ENCODE measurements at places on chromosomes 6 and 20. TPM values are rescaled to one million over a fixed set of nuclear protein-coding genes. Genes with fewer than 3 reads are reported as not detected.

- no peak overlapping the region for H3K27ac ChIP-seq
- no peaks in the 10 kb centered on the region for H3K36me3 ChIP-seq
- H3K27me3 ChIP-seq, result no peaks in the 10 kb centered on the region
- DNase-seq, result no peak
Measured at GRCh38 chr20:40467703-40468411, 221.2 kb downstream of the MAFB start.

DNA sequence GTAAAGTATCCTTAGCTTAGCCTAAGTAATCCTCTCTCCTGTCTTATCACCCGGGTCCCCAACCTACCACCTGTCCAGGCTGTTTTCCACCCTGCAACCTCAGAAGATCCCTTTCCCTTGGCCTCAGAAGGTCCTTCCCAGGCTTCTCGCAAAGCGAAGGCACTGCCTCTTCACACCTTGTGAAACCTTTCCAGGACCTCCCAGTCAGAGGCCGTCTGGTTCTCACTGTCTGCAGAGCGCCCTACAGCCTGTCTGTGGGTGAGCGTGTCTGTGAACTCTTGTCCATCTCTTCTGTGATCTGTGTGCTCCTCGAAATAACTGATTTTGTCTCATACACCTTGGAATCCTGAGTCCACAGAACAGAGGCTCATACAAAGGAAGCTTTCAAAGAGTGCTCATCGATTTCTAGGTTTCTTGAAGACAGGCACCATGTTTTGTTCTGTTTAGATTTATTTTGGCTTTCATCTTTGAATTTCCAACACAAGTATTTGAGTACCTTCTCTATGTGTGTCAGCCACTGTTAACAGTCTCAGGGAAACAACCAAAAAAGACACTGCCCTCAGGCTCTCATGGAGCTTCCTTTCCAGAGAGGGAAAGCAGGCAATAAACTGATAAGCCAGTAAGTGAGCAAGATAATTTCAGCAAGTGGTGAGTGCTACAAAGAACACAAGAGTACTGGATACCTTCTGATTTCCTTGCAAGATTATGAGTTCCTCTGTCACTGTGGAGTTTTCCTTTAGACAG lies 6.3 kb downstream of the PDE10A start:
- no peak for DNase-seq
- H3K36me3 ChIP-seq, result no peaks in the 10 kb centered on the region
- H3K4me1 ChIP-seq, result peaks cover 18% of the 10 kb centered on the region
- H3K27me3 ChIP-seq, result peaks cover 11% of the 10 kb centered on the region
- H3K27ac ChIP-seq, result no peak overlapping the region

DNA sequence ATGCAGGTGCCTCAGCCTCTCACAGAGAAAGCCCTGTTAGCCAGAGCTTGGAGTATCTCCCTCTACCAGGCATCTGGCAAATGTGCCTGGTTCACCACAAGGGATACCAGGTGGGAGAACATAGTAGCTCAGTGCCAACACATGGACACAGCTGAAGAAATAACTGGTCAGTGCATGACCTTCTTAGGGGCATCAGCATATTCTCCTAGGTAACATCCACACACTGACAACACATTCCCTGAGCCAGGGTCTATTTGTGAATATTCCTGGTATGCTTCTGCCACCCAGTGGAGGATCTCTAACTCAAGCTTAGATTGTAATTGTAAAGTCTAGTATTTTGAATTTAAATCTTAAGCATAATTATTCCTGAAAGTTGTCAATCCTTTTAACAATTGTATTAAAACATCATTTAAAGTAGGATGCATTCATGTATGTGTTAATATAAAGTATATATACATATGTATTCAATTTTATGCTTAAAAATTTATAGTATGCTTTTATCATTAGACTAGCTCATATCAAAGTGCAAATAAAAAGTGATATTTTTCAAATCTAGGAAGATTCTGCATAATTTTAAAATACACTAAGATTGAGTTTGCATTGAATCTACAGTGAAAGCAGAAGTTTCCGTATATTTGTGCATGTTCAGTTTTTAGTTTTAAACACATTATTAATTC lies 45.3 kb upstream of the COL21A1 start:
- no peaks in the 10 kb centered on the region for H3K4me1 ChIP-seq
- no peaks in the 10 kb centered on the region for H3K36me3 ChIP-seq
- H3K27ac ChIP-seq, result no peak overlapping the region
- H3K4me3 ChIP-seq, result no peak overlapping the region
- peak; percentile 35 for DNase-seq

GRCh38 chr20:48933017-48933766 lies 11.7 kb downstream of the ARFGEF2 start:
- H3K4me3 ChIP-seq, result no peak overlapping the region
- H3K27me3 ChIP-seq, result no peaks in the 10 kb centered on the region
- H3K36me3 ChIP-seq, result no peaks in the 10 kb centered on the region
- H3K27ac ChIP-seq, result no peak overlapping the region
- peaks cover 28% of the 10 kb centered on the region for H3K4me1 ChIP-seq
- DNase-seq, result no peak

DNA sequence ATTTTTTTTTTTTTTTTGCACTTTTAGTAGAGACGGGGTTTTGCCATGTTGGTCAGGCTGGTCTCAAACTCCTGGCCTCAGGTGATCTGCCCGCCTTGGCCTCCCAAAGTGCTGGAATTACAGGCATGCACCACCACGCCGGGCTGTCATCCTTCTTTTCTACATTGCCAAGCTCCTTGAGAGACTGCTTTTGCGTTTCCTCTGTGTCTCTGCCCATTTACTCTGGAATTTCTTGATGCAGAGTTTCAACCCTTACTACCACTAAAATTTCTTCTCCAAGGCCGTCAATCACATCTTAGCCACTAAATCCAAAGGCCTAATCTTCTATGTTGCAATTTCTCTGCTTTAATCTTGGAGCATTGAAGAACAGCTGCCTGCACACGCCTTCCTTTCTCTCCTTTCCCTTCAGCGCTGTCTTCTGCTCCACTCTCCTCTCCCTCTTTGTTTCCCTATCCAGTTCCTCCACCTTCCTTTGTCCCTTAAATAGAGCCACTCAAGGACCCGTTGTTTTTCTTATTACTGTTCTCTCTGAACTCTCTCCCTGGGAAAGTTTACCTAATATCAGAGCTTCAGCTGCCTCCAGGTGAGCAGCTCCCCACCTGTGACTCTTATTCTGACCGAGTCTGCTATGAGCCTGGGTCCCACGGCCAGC lies 98.8 kb downstream of the SLC35B3 start:
- no peaks in the 10 kb centered on the region for H3K27me3 ChIP-seq
- H3K4me1 ChIP-seq, result no peaks in the 10 kb centered on the region
- H3K27ac ChIP-seq, result no peak overlapping the region
- no peak overlapping the region for H3K4me3 ChIP-seq
- no peaks in the 10 kb centered on the region for H3K36me3 ChIP-seq

- DNase-seq, result no peak
Measured at GRCh38 chr6:44189257-44189656, 27.5 kb upstream of the MYMX start.

DNA sequence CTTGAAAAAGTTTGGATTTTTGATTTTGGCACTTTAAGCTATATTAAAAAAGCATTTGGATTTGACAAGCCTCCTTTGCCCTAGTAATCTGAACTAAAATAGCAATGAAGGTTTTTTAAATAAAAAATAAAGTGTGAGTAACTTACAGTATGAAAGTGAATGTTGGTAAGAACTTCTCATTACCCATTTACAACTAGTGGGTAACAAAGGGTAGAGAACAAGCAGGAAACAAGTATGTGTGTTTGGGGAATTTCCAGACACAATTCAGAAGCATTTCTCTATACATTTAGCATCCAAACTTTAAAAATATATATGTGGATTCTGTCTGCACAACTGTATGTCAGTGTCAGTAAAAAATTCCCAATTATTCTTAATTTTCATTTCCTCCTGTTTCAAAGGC lies 2.9 kb downstream of the TMEM30A start:
- no peaks in the 10 kb centered on the region for H3K36me3 ChIP-seq
- H3K27me3 ChIP-seq, result no peaks in the 10 kb centered on the region
- no peak overlapping the region for H3K27ac ChIP-seq
- H3K4me1 ChIP-seq, result peaks cover 22% of the 10 kb centered on the region

DNA sequence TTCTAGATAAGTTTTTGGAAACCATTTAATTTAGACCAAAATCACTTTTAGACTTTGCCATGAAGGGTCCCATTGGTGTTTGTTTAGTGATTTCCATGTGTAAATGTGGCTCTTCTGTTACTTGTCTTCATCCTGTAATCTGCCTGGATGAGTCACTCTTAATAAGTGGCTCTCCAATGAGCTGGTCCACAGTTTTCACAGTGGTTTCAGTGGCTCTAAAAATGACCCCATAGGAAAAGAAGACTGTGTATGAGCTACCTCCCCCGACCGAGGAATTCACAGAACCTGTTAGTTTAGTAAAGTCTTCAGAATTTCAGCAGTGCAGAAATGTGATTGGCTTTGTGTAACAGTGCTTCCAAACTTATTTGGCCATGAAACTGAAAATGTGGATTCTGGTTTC lies 492.0 kb upstream of the MARCKS start:
- peak; percentile 75 for DNase-seq
- H3K4me1 ChIP-seq, result peaks cover 39% of the 10 kb centered on the region
- peak overlapping the region; percentile 96 for H3K27ac ChIP-seq
- no peaks in the 10 kb centered on the region for H3K36me3 ChIP-seq
- H3K27me3 ChIP-seq, result no peaks in the 10 kb centered on the region

- no peaks in the 10 kb centered on the region for H3K36me3 ChIP-seq
- H3K4me1 ChIP-seq, result no peaks in the 10 kb centered on the region
- H3K4me3 ChIP-seq, result no peak overlapping the region
- no peak for DNase-seq
- peaks cover 32% of the 10 kb centered on the region for H3K27me3 ChIP-seq
Measured at GRCh38 chr6:159056003-159056402, 11.2 kb upstream of the TAGAP start.

DNA sequence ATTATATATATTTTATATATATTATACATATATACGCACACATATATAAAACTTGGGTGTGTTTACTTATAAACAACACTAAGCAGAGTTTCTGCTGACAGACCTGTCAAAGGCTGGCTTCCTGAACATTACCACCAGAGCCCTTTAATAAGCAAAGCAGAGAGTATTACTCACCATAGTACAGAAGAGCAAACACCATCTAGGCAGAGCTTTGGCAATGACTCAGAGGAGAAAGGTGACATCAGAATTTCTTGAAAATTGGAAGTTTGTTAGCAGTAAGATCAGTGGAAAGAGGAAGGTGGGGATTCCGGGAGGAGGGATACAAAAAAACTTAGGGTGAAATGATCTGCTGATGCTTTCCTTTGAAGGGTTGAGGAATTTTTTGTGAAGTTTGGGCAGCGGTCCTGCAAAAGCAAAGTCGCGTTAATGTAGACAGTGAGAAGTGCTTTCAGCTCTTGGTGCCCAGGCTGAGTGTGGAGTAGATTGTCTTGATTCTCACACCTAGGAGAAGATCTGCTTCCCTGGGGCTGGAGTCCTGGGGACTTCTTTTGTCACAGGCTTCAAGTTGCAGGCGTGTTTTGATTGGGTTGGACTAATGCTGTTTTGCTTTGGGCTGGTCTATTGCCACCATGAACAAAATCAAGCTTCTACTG lies 109.6 kb upstream of the BACH2 start:
- no peak overlapping the region for H3K4me3 ChIP-seq
- peak; percentile 78 for DNase-seq
- no peak overlapping the region for H3K27ac ChIP-seq

GRCh38 chr6:166777096-166777630 lies 150.1 kb upstream of the RPS6KA2 start:
- H3K27ac ChIP-seq, result no peak overlapping the region
- peaks cover 10% of the 10 kb centered on the region for H3K27me3 ChIP-seq
- H3K36me3 ChIP-seq, result no peaks in the 10 kb centered on the region
- no peak overlapping the region for H3K4me3 ChIP-seq

GRCh38 chr20:55893031-55893430 lies 112.3 kb downstream of the CBLN4 start:
- H3K4me1 ChIP-seq, result no peaks in the 10 kb centered on the region
- H3K36me3 ChIP-seq, result no peaks in the 10 kb centered on the region
- no peak for DNase-seq

DNA sequence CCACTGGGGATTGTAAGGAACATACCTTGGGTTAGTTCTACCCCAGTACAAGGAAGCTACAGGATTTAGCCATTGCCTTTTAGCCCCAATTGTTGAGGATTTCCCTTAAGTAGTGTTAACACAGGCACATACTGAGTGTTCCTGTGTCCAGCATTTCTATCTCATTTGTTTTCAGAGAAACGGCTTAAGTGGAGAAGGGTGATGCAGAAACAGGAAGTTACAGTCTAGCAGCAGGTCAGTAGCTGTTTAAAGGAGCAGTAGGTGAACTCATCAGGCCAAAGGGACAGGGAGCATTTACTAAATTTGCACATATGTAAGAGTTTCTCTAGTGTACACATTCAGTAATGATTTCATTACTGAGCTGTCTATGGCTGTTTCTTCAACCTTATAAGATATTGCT lies 644.2 kb upstream of the GJE1 start:
- no peak overlapping the region for H3K27ac ChIP-seq
- DNase-seq, result no peak
- no peaks in the 10 kb centered on the region for H3K27me3 ChIP-seq
- H3K36me3 ChIP-seq, result no peaks in the 10 kb centered on the region

DNA sequence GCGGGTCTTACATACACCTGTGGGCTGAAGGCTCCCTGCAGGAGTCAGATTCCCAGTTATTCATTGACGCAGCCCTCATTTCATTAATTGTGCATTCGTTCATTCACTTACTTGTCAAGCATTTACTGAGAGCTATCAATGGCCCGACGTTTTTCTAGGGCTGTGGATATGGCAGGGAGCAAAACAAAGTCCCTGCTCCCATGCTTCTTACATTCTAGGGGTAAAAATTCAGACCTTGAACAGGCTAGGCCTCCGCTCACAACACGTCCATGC lies 369 bp upstream of the NSFL1C start:
- peaks cover 11% of the 10 kb centered on the region for H3K36me3 ChIP-seq
- DNase-seq, result no peak
- H3K4me3 ChIP-seq, result no peak overlapping the region
- H3K4me1 ChIP-seq, result peaks cover 33% of the 10 kb centered on the region
- no peaks in the 10 kb centered on the region for H3K27me3 ChIP-seq

Gene GGTLC1
- not detected for total RNA-seq

Gene HLA-DPB1
- 2.7 TPM for total RNA-seq

Gene TFAP2D
- not detected for total RNA-seq

Gene IL17A
- not detected for total RNA-seq

Gene TCP1
- 238 TPM for total RNA-seq

Gene PGC
- total RNA-seq, result not detected

Gene COX4I2
- not detected for total RNA-seq

Gene HMGCLL1
- 0.24 TPM for total RNA-seq

Gene RMND1
- 25.9 TPM for total RNA-seq

Gene CENPQ
- total RNA-seq, result 3.4 TPM

Gene TNXB
- total RNA-seq, result 1.8 TPM

Gene RSPO3
- 4.5 TPM for total RNA-seq

Data from astrocyte (in vitro differentiated cells and primary cell).